Fibroblast of the conjunctiva (primary cell): ENCODE measurements at places on chromosomes 13 and 19.

- no peak for DNase-seq
These were observed 1.1 kb downstream of the SOX1 start for GRCh38 chr13:112067871-112068539.

GRCh38 chr13:112833551-112834257 lies 135.3 kb upstream of the MCF2L start:
- DNase-seq: no peak

- DNase-seq: no peak
These were observed 857 bp downstream of the IER2 start for GRCh38 chr19:13150931-13151604.

DNA sequence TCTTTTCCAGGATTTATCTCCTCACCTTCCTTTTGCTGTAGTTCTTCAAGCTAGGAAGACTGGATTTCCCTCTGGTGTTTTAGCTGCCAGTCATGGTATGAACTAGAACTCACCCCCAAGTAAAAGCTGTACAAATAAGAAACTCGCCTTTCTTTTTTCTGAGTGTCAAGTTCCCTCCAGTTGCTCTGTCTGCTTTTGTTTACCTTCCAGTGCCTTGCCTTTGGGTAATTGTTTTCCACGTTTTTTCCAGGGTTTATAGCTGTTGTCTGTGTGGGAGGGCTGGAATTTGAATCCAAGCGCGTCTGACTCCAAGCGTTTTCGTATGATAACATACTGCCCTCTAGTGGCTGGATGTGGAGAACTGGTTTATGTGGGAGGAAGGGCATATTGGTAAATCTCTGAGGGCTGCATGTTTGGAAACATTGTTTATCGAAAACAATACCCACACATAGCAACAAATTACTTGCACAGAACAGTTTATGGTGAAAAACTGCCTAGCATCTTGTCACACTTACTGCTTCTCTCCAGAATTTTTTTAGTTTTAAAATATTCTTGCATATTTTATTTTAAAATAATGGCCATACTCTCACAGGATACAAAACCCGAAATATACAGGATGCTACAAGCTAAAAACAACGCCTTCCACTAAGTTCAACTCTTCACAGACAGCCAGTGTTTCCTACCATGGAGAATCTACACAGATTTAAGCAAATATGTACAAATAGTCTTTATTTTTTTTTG lies 19.2 kb downstream of the RCN3 start:
- peak; percentile 84 for DNase-seq

DNA sequence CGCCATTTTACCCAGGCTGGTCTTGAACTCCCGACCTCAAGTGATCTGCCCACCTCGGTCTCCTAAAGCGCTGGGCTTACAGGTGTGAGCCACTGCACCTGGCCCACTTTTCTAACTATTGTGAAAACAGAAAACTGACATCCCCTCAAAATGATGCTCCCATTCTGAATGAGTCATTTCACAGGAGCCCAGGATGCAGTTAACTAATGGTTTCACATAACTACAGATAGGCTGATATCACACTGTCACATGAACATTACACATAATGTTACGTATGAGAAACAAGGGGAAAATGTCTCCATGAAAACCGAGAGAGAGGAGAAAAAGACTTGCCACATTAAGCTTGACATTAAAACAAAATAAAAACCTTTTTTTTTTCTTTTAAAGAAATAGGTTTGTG lies 37.5 kb downstream of the N4BP2L2 start:
- no peak for DNase-seq

DNA sequence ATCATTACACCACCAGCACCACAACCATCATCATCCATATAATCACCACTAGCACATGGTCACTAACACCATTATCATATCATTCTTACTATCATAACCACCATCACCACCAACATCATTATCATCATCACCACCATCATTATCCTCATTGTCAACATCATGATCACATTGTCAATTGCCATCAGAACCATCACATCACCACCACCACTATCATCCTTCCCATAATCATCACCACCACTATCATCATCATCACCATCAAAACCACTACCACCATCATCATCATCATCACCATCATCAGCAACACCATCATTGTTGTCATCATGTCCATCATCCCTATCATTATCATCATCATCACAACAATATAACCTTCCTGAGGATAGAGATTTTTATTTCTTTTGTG lies 58.1 kb downstream of the MBD3L1 start:
- DNase-seq: no peak

GRCh38 chr13:52810011-52810410 lies 38.4 kb downstream of the PCDH8 start:
- no peak for DNase-seq

DNA sequence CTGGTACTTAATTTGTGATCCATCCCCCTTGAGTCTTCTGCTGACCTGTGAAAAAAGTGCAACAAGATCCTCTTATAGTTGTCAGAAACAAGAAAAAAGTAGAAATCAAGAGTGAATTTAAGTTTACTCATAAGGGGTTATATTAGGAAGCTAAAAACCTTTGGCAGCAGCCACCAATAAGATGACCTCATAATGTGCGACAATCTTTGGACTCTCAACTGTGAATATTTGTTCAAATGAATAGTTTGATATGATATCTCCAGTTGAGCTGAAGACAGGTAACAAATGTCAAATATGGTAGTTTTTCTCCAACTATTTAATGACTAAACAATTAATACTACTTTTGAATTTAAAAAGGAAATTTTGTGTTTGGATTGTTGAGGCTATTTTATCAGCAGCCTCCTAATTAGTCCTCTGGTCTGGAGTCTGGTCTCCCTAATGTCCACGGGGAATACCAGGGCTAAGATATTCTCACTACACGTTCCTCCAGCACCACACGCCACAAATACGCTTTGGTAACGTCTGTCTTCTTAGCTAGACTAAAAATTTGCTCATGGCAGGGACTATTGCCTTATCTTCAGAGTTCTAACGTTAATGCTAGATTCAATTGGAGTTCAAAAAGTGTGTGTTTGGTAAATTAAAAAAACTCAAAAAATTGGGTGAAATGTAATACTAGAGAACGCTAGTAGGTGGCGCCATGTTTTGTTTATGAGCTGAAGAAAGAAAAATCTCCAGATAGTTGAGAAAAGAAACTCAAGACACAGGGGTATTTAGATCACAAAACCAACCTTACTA lies 51.0 kb upstream of the PDX1 start:
- no peak for DNase-seq

DNA sequence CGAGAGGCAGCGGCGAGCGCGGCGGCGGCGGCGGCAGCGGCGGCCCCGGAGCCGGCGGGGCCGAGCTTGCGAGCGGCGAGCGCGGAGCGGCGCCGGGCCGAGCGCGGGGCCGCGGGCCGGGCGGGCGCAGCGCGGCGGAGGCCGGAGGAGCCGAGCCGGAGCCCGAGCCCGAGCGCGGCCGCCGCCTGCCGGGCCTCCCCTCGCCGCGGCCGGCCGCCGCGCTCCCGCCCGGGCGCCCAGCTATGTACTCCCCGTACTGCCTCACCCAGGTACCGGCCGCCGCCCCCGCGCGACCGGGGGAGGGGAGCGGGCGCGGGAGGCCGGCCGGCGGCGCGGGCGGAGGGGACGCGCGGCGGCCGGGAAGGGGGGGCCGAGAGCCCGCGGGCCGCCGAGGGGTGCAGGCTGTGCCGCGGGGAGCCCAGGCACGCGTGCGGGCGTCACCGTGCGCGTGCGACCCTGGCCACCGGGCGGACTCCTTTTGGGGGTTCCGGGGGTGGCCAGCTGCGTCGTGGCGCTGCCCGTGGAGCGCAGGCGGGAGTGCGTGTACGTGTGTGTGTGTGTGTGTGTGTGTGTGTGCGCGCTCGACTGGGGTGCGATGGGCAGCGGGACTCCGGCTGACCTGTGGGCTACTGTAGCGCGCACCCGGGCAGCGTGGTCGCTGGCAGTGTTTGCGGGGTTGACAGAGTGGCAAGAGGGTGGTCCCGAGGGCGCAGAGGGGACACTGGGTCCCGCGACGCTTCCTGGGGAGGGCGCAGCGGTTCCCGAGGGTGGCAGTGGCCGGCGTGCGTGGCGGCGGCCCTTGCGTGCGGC lies 526 bp downstream of the NFIX start:
- DNase-seq: no peak

GRCh38 chr19:33686687-33687480 lies 65.1 kb downstream of the CHST8 start:
- DNase-seq: no peak

DNA sequence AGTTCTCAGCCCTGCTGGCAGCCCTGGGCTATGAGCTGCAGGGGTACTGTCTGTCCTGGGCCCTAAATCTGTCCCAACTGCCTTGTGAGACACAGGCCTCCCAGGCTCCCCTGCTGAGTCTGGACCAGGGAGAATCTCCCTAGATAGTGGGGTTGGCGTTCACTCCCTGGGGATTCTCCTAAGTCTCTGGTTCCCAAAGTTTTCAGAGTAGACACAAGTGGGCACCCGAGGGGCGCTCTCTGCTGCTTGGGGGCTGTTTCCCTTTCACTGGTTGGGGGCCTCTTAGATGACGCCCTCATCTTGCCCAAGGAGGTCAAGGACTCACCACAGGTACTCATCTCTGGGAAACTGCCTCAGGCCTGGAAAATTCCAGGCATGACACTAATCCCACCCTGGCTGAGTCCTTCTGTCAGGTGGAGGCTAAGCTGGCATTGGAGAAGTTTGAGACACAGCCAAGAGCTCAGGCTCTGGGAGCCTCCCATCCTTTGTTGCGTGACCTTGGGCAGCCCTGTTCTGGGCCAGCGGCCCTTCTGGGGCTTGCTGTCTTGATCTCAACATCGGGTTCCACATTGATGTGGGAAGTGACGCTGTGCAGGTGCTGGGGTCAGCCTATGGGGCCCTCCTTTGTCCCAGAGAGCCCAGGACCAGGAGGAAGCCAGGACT lies 3.9 kb downstream of the RPL18A start:
- DNase-seq: no peak

DNA sequence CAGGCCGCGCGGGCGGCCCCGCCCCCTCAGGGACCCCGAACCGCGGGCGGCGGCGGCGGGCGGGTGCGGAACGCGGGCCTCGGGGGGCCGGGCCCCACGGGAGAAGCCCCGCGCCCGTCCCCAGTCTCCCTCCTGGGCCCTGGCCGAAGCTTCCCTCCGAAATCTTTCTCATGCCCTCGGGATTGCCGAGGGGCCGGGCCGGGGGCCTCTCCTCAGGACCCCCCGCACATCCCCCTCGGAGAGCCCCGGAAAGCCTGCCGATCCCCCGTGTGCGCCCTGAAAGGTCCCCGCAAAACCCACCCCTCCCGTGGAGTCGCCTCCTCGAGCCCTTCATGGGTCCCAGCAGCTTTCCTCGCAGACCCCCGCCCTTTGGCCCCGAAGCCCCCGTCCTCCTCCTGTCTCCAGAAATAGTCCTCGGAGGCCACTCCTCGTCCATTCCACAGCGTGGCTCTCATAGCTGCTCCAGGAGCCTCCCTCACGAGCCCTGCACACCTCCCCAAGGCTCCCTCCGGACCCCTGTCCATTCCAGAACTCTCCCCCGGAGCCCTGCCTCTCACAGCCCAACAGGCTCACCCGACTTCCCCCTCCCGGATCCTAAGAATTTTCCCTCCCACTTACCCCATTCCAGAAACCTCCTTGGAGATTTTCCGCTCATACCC lies 555 bp downstream of the SAMD4B start:
- DNase-seq: no peak

- DNase-seq: no peak
These were observed 187.5 kb downstream of the GPC6 start for GRCh38 chr13:93413972-93414717.

GRCh38 chr19:9936326-9937000 lies at the start of gene OLFM2:
TSS of gene OLFM2 (minus strand) at chr19:9936515. CDS start at chr19:9936366, 149 bp downstream.
- DNase-seq: no peak

DNA sequence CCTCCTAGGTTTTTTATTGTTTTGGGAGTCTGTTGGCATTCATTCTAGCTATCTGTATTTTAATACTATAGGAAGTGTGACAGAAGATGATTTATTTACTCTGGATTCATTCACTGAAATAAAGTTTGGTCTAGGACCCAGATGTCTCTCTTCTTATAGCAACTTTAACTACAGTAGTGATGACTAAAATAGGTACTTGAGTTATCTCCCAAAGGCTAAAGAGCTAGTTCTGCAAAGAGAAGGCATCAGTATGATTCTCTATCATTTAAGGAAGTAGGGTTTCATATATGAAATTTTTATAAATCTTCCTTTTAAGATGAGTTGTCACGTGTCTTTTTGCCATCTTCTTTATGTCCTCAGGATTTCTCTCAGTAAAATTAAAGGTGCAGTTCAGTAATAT lies 507.4 kb downstream of the KCTD12 start:
- DNase-seq: no peak

DNA sequence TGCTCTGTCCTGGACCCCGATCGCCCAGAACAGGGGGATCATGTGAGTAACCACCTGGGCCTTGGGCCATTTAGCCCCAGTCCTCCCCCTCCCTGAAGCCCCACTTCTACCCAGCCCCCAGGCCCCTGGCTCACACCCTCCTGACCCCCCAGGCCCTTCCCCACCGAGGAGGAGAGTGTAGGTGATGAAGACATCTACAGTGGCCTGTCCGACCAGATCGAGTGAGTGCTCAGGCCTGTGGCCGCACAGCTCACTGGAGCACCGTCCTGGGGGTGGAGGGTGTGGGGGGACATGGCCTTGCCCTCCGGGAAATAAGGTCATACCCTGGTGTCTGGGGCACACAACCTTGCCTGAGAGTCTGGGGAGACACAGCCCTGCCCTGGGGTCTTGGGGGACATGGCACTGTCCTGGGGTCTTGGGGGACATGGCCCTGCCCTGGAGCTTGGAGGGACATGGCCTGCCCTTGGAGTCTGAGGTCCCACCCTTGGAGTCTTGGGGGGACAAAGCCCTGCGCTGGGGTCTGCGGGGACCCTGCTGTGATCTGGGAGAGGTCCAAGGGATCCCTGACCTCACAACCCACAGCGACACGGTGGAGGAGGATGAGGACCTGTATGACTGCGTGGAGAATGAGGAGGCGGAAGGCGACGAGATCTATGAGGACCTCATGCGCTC lies 49.3 kb downstream of the VAV1 start:
- no peak for DNase-seq

DNA sequence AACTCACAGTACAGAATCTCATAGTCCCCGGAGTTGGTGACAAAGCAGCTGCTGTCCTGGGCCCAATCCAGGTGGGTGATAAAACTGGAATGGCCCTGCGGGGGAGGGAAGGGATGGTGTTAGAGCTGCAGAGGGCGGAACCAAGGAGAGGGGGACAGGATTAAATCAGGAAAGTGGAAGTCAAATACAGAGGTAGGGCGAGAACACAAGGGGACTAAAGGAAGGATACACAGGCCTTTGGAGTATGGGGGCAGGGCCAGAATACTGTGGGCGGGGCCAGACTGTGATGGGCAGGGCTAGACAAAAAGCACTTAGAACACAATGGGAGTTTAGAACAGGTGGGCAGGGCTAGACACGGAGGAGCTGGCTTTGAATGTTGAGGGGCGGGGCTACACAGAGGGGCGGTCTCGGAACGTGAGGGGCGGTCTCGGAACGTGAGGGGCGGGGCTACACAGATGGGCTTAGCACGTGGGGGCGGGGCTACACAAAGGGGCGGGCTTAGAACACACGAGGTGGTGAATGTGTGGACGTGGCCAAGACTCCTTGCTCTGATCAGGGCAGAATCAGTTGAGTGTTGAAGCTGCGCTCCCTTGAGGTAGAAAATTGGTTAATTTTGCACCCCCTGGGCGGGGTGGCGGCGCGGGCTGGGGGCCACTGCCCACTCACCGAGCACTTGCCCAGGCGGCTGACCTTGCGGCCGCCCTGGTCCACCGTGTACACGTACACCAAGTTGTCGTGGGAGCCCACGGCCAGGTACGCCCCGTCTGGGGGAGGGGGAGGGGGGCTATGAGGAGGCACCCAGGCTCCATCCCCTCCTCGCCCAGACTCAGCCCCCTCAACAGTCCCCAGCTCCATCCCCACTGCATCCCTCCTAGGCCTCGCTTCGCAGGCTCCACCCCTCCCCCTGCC lies 14.0 kb upstream of the GPR4 start:
- peak; percentile 92 for DNase-seq
